Hematopoietic multipotent progenitor cell treated with erythropoietin and hydrocortisone succinate and interleukin-3 and kit ligand, for 8 days (in vitro differentiated cells): ENCODE measurements at places on chromosomes 2 and 18.
A peak's percentile ranks its signal among the peaks of the same experiment; 100 is the strongest.

DNA sequence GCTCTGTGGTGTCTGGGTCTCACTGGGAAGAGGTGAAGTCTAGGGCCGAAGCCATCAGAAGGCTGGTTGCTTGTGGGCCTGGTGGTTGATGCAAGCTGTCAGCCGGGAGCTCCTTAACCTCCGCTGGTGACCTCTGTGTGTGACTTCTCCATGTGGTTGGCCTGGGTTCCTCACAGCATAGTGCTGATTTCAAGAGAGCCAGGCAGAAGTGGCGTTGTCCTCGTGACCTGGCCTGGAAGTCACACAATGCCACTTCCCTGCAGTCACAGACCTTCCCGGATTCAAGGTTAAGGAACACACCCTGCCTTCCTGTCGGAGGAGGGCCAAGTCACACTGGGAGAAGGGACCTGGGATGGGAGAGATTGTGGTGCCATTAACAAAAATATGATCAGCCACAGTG is 303.7 kb upstream of the HS6ST1 start:
- DNase-seq = no peak

DNA sequence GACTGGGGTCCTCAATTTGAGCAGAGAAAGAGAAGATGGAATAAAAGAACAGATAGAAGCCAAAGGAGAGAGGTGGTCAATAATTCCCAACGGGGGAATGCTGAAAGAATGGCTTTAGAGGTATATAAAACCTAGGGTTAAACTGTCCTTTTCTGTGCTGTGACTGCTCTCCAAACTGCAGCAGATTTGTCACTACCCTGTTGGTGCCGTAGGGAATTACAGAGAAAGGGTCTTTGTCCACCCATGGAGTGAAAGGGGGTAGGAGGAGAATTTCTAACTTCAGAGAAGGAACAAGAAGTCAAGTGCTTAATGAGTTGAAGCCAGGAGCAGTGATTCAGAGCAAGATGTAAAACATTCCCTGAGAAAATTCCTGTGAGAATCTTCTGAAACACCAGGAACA is 486.5 kb downstream of the NUP35 start:
- no peak for DNase-seq

DNA sequence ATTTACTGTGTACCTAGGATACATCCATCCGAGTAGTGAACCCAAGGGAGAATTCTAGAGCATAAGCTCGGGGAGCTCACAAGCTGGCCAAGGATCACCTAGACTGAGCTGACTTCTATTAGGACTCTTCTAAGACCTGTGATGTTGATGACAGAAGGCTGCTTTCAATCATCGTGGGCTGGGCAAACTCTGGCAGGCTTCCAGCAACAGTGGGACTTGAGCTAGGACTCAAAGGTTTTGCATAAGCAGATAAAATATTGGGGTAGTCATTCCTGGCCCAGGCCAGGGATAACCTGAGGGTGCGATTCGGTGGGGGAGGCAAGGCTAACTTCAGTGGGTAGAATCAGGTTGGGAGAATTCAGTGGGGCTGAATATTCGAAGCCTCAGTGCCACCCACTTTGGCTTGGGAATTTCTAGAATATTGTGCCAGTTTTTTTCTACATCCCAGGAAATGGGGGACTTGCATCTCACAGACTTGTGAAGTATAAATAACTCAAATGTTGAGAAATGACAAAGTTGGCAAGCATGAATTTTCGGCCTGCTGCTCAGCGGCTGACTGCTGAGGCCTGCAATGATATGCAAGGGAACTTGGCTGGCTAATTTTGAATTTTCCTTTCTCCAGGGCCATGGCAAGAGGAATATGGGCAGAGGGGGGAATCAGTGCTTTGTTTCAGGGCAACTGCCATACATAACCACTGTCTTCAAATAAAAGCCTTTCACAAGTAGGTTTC is 274.3 kb downstream of the PRKCE start:
- peak; percentile 49 for DNase-seq

GRCh38 chr2:177029501-177029900 is 183.1 kb upstream of the HNRNPA3 start:
- DNase-seq = no peak

GRCh38 chr2:180208841-180209240 is 201.7 kb upstream of the CWC22 start:
- DNase-seq = no peak

GRCh38 chr2:16394072-16394985 is 271.3 kb downstream of the CYRIA start:
- no peak for DNase-seq

- DNase-seq = no peak
These were observed 17.6 kb upstream of the TMEM247 start for GRCh38 chr2:46461709-46462171.

DNA sequence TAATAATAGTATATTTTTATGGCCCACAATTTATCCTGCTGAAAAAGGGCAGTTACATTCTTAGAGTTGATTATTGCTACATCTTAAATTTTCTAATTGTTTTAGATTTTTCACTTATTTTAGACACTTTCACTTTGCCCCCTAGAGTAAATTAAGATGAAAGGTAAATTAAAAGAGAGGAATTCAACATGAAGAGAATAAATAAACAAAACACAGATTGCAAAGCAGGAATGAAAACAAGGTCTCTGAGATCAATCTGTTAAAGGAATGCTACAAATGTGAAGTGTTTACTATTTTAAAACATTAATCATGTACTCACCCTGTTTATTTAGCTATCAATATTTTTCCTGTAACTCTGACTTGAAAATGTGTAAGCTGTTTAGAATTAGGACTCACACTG is 113.5 kb upstream of the ETAA1 start:
- no peak for DNase-seq

DNA sequence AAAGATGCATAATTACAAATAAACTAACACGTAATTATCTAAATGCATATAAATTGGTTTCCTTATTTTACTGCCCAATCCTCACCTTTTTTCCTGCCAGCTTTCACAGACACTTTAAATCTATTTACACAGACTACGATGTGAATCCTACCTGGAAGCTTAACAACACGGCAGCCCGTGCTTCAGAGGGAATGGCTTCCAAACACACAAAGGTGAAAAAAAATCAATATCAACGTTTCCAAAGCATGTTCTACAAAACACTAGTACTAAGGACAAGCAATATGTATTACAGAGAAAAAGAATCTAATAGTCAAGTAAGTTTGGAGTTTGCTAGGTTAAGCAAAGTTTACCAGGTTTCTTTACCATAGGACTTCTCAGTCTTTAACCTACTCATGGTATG is 4.4 kb downstream of the MAP4K3 start:
- no peak for DNase-seq

DNA sequence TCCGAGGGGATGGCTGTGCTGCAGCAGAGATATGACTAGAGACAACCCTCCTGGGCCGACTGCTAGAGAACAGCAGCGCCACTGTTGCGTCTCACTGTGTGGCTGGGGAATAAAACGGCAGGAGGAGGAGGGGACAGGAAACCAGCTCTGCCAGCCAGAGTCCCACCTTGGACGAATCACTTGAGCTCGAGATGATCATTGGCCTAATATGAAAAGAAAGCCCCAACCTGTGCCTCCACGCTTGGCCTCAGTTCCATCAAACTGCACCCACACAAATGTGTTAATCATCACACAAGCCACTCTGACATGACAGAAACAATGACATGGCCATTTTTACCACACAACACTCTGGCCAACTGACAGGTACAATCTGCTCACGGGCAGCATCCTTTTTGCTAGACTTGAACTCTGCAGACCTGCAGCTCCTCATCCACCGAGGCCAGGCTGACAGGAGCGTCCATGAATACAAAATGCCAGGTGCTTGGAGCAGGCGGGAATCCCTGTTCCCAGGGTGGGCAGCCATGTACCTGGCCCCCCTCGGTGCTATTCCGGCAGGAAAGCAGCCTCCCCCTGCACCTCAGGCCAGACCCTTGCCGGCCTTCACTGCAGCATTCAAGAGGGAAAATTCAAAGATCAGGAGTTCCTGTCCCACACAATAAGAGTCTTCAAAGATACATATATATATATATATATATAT is 52.3 kb downstream of the PARD6G start:
- no peak for DNase-seq

DNA sequence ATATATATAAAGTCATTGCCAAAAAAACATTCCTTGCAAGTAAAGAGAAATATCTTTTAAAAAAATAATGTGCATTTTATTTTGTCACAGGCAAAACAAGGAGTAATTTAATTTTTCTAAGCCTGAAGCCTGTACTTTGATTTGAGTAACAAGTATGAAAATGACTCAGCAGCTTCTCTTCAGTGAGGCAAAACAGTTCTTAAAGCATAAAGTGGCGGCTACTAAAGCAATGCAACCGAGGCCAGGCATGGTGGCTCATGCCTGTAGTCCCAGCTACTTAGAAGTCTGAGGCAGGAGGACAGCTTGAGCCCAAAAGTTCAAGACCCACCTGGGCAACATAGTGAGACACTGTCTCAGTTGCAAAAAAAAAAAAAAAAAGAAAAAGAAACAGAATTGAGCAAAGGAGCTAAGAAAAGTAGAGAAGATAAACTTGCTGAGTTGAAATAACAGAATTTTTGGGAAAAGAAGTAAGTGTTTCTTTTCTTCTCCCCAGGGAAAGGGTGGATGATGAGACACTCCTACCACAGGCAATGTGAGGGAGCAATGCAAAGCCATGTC is 29.6 kb downstream of the DOK1 start:
- no peak for DNase-seq

- no peak for DNase-seq
These were observed 27.0 kb downstream of the MAPRE3 start for GRCh38 chr2:26997394-26997793.

DNA sequence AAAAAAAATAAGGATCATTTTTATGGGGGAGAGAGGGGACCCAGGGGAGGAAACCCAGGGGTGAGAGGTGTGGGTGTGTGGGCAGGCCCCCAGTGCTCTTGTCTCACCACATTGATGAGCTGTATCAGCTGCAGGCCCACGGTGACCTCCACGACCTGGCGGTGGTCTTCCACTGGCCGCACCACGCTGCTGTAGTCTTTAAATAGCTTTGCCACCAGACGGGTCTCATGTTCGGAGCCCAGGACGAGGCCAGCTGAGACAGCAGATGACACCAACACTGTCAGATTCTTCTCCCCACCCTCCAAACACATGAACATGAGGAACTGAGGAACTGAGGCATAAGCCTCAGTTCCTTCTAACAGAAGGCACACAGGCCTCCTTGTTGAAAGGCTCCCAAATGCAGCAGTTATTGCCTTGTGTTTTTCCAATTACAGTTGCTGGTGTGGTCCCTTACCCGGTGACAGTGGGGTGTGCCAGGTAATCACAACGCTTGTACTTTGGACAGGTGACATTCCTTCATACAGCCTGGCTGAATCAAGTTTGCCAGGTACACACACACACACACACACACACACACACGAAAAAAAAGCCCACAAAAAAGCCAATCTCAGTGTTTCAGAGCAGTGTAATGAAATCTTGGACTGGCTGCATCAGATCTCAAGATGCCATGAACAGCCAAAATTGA is 4.7 kb downstream of the CHRNA1 start:
- DNase-seq = no peak

DNA sequence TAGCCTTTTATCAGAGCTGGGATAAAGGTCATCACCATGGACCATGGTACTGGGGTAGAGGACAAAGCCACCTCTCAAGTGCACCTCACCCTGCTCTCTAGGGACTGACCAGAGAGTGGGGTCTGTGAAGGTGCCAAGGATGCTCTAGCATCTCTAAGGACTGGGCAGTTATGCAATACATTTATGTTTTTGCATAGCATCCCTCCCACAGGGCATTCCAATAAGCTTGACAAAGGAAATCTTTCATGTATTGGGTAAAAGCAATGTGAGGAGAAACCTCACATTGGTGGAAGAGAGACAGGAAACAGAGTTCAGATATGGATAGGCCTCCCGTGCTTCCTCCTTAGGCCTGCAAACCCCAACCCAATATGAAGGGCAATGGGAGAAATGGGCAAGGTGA is 31.6 kb downstream of the STK39 start:
- DNase-seq = no peak

GRCh38 chr2:200300638-200301314 is 5.7 kb upstream of the SPATS2L start:
- DNase-seq = no peak

GRCh38 chr2:228321015-228321414 is 139.5 kb upstream of the SPHKAP start:
- DNase-seq = no peak

GRCh38 chr2:181626671-181627070 is 30.2 kb downstream of the CERKL start:
- no peak for DNase-seq

GRCh38 chr2:21854938-21855337 is 731.2 kb downstream of the TDRD15 start:
- DNase-seq = no peak

DNA sequence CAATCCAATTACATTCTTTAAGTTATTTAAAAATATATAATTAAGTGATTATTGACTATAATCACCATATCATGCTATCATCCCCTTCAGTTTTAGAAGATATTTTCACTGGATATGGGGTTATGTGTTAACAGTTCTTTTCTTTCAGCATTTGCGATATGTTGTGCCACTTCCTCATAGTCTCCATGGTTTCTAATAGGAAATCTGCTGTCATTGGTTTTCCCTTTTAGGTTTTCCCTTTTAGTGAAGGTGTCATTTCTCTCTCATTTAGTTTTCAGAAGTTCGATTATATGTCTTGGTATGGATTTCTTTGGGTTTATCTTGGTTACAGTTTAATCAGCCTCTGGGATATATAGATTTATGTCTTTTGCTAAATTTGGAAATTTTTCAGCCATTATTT is 34.8 kb upstream of the EPG5 start:
- no peak for DNase-seq

GRCh38 chr2:28420722-28421121 is 28.1 kb downstream of the FOSL2 start:
- no peak for DNase-seq
